Stimulated activated CD8-positive, alpha-beta memory T cell treated with anti-CD3 and anti-CD28 coated beads, Interleukin-4, amount 100 ng/mL, for 1 hour (primary cell): ENCODE measurements at places on chromosomes 5 and 9.

DNA sequence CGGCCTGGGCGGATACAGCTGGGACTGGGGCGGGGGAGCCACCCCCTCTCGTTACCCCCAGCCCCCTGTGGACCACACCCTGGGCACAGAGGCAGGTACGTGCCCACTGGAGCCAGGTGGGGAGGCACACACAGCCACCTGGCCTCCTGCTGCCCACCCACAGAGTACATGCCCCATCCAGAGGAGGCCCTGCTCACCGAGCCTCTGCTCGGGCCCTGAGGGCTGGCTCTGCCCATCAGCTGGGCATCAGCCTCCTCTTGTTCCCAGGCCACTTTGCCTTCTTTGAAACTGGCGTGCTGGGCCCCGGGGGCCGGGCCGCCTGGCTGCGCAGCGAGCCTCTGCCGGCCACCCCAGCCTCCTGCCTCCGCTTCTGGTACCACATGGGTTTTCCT lies 6.3 kb downstream of the MAMDC4 start:
- no peak for DNase-seq

GRCh38 chr9:134638502-134639090 lies 3.0 kb upstream of the COL5A1 start:
- DNase-seq = no peak

DNA sequence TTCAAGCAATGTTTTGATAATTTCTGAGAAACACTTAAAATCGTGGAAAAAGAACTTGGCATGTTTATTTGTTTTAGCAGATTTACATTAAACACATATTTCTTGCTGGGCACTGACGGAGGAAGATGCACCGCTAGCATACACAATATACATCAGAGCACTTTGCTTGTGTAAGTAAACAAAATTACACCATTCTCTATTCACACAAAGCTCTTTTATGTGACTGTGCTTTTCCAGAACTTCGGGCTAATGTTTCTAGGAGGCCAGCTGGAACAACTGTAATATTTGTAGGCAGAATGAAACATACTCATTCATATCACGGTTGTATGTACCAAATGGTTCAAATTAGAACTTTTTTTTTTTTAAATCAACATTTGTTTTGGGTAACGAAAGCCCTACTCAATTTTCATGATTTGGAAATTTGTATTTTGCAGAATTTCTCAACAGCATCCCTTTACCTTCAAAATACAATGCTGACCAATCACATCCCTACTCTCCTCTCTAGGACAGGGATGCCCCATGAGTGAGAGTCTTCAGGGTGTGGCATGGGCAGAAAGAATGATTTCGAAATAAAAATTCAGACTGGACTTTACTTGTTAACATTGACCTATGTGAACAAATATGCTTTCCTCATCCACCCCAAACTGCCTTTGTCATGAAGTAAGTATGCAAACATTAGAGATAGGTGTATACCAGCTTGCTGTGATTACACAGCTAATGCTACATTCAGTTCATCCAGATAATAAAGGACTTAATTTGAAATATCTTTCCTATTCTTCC lies 425.1 kb downstream of the BNC2 start:
- no peak for DNase-seq

DNA sequence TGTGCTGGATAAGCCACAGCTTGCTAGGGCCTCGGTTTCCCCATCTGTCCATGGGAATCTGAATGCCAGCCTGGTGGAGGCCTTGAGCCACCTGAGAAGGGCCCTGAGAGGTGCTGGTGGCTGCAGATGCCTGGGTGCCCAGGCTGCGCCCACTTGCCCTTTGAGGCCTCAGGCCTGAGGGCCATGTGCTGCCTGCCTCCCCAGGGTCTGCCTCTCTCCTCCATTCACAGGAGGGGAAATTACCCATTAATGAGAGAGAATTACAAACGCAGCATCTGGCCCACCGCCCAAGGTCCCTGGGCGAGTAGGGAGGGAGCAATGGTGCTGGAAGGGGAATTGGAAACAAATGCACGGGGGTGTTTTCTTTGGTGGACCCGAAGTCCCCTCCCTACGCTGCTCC lies 59.6 kb downstream of the BARX1 start:
- no peak for DNase-seq

DNA sequence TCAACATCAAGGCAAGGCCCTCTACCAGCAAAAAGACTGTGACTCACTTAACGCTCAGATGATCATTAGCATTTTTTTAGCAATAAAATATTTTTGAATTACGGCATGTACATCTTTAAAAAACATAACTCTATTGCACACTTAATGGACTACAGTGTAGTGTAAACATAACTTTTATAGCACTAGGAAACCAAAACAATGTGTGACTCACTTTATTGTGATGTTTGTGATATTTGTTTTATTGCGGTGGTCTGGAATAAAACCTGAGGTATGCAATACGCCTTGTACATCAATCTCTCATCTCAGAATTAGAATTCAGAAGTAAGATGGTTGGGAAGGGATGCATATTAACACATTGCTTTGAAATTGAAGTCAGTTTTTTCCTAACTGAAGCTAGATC lies 106.9 kb upstream of the PTCH1 start:
- DNase-seq = no peak

GRCh38 chr9:5586391-5586802 lies 42.5 kb upstream of the RIC1 start:
- DNase-seq = no peak

GRCh38 chr5:175728885-175729828 lies 71.3 kb downstream of the HRH2 start:
- no peak for DNase-seq

GRCh38 chr5:37208883-37209797 lies 40.0 kb downstream of the CPLANE1 start:
- DNase-seq = no peak

DNA sequence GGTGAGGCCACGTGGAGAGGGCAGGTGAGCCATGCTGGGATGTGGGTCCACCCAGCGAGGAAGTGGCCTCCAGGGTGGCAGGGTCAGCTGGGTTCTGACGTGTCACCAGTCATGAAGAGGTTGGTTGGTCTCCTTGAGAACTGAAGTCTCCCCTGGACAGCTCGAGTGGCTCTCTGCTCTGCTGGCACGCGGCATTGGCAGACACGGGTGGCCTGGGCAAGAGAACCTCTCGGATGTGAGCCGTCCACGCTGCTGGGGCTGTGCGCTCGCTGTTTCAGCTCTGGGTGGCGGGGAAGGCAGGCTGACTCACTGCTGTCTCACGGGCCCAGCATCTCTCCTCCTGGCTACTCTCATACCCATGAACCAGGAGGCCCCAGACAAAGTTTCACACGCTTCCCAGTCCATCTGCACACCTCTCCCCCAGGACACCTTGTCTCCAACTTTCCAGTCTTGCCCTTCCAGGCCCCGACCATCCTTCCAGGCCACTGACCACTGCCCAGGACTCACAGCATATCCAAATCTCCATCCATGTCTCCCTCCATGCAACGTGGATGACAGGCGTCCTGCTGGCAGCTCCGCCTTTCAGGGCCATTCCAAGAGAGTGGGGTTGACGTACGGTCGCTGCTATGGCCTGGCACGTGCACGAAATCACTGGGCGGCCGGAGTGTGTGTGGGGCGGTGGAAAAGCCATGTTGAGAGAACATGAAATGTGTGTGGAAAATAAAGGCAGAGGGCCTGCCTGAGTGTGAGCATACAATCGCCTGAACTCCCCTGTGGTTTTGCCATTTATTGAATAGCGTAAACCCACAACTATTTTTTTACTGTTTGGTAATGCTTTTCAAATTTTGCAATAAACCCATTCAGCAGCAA lies 145.0 kb upstream of the COL5A1 start:
- no peak for DNase-seq

DNA sequence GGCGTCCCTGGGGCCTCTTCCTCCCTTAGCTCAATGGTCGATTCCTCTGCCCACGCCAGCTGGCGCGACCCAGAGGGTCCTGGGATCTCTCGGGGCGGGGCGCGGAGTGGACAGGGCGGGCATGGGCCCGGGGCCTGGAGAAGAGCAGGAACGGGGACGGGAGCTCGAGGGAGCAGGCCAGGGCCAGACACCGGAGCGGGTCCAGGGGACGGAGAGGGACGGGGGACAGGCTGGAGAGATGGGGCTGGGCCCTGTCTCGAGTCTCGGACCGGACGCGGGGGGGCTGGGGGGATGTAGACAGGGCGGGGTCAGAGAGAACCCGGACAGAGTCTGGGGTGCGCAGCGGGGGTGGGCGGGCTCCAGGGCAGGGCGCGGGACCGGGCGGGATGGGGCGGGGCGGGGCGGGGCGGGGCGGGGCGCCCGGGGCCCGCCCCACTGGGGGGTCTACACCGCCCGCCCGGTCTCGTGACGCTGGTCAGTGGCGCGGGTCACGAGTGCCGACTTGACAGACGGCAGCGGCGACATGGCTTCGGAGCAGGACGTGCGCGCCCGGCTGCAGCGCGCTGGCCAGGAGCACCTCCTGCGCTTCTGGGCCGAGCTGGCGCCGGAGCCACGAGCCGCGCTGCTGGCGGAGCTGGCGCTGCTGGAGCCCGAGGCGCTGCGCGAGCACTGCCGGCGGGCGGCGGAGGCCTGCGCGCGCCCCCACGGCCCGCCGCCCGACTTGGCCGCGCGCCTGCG lies at the start of gene UAP1L1:
UAP1L1 (plus strand) TSS at position 508 of the 738 bp plus-strand sequence; CDS start at position 524, 16 bp downstream.
- DNase-seq = no peak

DNA sequence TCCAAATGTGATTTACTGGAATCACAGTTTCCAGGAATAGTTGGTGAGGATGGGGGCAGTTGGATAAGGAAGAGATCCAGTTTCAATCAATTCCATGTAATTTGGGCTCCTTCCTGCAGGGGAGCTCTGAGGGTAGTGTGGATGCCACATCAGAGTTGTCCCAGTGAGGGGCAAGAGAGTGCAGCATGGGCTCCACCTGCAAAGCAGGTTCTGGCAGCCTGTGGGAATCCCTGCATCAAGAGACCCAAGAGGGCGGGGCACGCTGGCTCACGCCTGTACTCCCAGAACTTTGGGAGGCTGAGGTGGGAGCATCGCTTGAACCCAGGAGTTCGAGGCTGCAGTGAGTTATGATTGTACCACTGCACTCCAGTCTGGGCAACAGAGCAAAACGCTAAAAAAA lies 188.5 kb downstream of the CACNA1B start:
- no peak for DNase-seq

DNA sequence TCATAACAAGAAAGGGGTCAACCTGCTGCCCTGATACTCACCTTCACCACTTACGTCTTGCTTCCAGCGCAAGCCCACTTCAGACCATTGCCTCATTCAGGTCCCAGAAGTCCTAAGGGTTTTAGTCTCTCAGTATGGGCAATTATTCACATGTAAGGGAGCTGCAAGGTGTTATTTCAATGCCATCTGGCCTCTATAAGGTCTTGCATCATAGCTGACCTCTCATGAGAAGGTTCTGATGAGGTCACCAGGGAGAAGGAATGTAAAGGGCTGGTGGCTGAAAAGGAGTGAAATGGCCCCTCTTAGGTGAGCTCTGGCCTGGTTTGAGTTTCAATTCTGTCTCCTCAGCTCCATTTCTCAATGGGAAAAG lies 1.5 kb upstream of the MARCHF3 start:
- DNase-seq = no peak

DNA sequence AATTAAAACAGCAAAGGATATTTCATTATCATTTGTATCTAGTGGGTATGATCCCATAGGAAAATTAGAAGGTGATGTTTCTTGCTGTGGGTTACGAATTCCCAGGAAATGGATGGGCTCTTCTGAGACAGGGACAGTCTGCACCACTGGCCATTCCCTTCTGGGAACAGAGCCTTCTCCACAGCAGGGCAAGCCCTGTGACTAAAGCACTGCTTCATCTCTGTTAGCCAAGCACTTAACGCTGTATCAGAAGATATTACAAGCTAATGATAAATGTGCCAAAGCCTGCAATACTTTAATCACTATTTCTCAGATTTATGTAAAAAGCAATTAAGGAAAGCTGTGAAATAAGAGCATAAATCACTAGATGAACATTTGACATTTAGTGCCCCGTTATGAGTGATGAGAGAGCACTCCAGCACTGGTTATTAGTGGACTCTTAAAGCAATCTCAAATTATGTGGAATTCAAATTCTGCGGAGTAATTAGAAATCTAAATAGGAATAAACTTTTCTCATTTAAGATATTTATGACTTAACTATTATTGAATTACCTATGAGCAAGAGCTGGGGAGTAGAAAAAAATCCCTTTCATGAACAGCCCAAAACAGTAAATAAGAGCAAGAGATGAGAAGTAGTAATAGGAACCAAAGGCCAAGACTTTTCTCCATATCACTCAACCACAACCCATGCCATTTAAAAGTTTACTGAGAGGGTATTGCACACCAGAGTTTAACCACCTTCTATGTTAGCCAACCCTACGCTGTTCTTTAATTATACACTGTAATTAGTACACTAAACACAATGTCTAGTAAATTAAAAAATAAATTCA lies 49.2 kb downstream of the FAM240B start:
- no peak for DNase-seq

- no peak for DNase-seq
Measured at GRCh38 chr5:133430095-133430494, 182.2 kb downstream of the FSTL4 start.

DNA sequence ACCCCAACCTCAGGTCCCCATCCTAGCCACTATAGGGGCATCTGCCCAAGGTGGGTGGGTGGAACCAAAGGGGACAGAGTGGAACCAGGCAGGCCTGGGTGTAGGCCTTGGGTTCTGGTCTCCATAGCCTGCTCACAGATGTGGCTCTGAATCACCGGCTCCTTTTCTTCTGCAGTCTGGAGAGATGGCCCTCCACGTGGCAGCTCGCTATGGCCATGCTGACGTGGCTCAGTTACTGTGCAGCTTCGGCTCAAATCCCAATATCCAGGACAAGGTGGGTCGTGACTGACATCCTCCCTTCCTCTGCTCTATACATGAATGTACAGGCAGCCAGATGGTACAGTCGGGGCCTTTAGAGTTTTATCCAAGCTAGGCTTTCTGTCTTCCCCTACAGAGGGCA lies 77.3 kb upstream of the CTSL start:
- DNase-seq = no peak

DNA sequence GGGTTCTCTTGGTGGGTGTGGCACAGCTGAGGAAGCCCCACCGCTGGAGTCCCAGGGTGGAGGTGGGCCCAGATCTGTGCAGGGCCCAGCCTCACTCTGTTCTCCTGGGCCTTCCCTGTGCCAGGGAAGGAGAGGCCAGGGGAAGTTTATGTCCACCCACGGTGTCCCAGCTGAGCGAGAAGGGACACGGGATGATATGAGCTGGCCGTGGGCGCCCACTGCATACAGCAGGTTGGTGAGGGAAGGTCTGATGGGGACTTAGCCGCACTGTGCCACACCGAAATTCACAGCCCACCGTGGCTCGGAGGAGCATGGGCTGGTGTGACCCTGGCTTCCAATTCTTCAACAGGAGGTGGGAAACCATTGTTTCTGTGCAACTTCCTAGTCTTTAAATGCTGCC lies 33.9 kb downstream of the UNC5A start:
- no peak for DNase-seq

DNA sequence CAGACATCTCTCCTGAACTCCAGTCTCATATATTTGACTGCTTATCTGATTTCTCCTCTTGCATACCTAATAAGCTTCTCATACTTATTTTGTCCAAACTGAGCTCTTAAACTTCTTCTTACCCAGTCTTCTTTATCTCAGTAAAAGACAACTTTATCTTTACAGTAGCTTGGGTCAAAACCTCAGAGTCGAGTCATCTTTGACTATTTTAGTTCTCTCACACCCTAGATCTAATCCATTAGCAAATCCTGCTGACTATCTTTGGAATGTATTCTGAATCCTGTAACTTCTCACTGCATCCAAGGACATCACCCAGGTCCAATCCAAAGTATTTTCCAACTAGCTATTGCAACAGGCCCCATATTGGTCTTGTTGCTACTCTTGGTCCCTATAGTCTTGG lies 11.8 kb upstream of the JAK2 start:
- DNase-seq = no peak
